ENCODE measurements at places on chromosomes 16 and 17.

DNA sequence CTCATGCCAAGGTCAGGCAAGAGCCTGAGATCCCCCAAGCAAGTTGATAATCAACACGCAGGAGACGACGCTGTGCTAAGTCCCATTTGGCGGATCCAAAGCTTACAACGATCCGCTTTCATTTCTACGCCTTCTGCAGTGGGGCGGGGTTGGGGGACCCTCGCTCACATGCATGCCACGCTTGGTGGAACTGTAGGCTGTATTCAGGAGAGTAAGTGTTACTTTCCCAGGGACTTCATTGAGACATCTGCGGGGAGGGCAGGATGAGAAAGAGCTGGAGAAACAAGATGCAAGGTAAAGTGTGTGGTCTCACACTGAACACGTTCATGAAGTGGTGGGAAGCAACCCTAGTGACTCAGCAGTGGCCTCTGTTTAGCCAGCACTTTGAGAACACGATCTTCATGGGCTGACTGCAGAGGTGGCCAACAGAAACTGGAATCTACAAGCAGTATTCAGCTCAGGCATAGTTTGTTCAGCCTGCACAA lies 100.5 kb downstream of the XYLT1 start:
- DNase-seq, result no peak

DNA sequence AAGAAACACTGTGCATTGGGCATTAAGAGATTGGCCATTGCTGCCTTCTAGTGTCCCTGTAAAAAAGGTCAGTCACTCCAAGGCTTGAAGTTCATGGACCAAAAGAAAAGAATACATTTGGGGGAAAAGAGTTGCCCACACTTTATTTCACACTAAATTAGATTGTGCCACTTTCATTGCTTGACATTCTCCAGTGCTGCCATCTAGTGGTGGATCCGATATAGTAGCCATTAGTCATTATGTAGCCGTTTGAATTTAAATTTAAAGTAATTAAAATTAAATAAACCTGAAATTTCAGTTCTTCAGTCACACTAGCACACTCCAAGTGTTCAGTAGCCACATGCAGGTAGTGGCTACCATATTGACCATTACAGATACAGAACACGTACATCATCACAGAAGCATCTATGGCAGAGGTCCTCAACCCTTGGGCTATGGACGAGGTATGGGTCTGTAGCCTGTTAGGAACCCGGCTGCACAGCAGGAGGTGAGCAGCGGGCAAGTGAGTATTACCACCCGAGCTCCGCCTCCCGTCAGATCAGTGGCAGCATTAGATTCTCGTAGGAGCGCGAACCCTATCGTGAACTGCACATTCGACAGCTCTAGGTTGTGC lies 21.9 kb upstream of the CDH5 start:
- DNase-seq, result no peak

DNA sequence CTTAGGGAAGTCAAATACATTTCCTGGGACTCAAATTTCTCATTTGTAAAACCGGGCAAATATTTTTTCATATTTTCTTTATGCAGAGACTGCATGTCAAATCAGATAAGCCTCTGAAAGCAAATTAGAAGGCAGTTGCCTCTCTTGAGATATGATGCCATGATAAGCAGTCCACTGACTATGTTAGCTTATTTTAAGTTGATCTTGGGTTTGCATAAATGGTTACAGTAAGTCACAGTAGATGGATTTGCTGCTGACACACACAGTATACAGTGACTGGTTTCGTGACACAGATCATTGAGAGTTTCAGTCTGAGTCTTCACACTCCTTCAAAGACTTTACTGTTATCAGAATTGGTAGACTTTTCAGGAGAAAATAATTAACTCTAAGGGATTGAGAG lies 927.6 kb upstream of the CDH8 start:
- no peak for DNase-seq

GRCh38 chr16:20622498-20622870 lies 46.3 kb upstream of the ACSM2B start:
- no peak for DNase-seq

DNA sequence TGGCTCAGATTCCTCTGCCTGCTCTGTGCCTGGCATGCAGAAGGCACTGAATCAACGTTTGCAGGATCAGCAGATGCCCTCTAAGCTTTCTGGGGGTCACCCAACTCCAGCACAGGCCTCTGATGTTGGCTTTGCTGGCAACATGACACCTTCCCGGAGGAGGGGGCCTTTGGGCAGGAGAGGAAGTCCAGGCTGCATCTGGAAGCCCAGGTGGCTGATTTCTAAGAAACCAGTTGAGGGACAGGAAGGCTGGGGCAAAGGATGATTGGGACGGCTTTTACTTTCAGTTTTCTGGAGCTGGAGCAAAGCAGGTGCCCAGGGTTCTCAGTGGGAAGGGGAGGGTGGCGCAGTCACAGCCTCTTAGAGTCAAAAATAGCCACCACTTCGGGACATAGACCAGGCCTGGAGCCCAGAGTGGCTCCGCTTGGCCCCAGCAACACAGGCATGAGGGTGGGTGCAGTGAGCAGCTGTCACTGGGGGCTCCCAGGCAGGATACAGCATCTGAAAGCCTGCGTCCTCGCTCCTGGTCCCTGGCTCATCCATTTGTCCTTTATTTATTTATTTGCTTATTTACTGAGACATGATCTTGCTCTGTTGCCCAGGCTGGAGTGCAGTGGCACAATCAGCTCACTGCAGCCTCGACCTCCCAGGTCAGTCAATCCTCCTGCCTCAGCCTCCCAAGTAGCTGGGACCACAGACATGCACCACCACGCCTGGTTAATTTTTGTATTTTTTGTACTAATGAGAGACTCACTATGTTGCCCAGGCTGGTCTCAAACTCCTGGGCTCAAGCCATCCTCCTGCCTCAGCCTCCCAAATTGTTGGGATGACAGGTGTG lies 15.1 kb downstream of the SOCS1 start:
- no peak for DNase-seq
